ENCODE measurements at places on chromosomes 1 and 21.

DNA sequence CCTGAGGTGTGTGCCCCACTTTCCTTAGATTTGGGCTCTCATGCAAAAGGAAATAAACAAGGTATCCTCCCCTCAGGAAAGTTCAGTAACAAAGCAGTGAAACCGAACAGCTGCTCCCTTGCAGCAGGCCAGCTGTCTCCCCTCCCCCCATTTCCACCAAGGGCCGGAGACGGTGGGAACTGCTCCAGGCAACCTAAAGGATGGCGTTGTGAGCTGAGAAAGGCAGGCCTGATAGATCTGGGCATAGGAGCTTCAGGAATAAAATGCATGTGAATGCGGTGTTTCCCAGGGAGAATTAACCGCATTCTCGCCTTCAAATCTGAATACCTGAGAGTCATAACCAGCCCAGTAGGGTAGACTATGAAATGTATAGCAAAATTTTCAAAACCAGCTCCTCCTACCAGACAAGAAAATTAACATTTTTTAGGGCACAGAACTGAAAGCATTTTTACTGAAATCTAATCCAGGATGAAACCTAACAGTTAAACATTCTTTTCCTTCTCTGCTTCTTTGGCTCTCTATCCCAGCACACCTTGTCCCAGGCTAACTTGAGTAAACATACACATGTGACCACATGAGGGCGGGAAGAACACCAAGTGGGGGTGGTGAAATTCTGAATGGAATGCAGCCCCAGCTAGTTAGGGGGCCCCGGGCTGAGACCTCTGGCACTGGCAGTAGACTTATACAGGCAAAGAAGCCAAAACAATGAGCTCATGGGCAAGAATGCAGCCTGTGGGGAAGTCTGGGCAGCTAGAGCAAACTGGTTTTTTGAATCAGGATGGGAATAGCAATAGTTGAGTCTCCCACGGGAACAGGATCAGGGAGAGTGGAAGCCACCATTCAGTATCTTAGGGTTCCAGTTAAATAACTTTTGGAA is 11.5 kb downstream of the MCL1 start:
- DNase-seq: peak; percentile 37

- no peak for DNase-seq
Measured at GRCh38 chr1:64378826-64379225, 91.1 kb upstream of the CACHD1 start.

GRCh38 chr1:13996334-13996733 is 296.3 kb downstream of the PRDM2 start:
- DNase-seq: no peak

GRCh38 chr1:160247053-160247452 is 15.3 kb downstream of the DCAF8 start:
- no peak for DNase-seq

All from suppressor macrophage (primary cell).